ENCODE measurements at places on chromosomes 5 and 9.

GRCh38 chr5:167814828-167815227, 476.6 kb upstream of the WWC1 start:
- peak; percentile 62 for DNase-seq

DNA sequence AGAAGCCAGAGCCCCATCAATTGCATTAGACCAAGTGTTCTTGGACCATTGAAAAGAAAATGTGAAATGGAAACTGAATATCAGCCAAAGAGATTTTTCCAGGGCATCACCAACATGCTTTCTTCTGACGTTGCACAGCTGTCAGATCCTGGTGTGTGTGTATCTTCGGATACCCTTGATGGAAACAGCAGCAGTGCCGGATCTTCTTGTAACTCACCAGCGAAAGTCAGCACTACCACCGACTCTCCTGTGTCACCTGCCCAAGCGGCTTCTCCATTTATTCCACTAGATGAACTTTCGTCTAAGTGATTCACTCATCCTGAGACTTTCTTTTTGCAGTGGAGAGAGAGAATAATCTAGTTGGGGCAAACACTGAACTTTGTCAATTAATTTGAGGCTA, 75.7 kb downstream of the PIP5K1B start:
- DNase-seq, result no peak

- DNase-seq, result no peak
These were observed 8.2 kb upstream of the PAIP1 start for GRCh38 chr5:43565043-43565442.

DNA sequence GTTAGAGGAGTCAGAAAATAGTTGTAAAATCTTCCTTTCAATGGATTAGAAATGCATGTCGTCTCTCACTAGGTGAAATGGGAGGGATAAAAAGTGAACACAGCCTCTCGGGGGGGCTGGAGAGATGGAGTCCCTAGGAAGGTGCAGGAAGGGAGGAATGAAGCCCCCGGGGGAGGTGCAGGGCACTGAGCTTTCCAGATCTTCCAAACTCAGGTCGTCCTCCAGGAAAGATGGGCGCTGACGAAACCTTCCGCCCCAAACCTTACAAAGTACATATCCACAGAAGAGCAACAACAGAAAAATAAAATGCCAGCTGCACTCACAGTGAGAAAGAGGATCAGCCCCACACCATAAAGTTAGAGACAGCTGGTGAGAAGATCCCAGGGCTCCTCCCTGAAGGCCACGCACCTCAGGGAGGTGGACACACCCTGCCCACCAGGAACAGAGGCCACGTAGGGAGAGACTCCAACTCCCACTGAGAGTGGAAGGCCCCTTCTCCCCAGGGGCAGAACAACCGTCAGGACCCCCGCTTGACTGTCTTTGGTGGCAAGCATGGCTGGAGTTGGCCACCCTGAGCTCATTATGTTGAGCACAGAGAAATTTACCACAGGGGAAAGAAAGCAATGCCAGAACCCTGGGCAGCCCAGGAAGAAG, 174.3 kb downstream of the AUH start:
- no peak for DNase-seq

GRCh38 chr9:100112677-100113336, 13.8 kb downstream of the INVS start:
- DNase-seq, result no peak

GRCh38 chr9:1460143-1460769, 410.1 kb downstream of the DMRT2 start:
- DNase-seq, result no peak

GRCh38 chr9:135240871-135241311, 153.4 kb downstream of the OLFM1 start:
- no peak for DNase-seq

DNA sequence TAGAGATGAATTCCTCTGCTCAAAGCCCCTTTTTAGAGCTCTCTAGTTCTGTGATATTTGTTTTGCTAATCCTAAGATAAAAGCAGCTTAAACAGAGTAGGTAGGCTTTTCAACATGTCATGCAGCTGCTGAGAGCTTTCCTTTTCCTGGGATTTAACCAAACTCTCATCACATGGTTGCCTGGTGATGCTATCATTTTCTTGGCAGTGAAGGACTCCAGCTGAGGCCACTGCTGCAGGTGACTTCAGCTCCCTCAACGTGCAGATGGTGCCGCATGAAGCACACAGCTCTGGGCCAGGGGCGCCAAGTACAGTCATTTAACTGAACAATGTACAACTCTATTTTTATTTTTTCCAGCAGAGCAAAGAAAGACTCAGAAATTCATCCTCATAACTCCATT, 42.2 kb downstream of the SECISBP2 start:
- no peak for DNase-seq

- DNase-seq, result no peak
These were observed 48.4 kb upstream of the TUT7 start for GRCh38 chr9:86402591-86402990.

DNA sequence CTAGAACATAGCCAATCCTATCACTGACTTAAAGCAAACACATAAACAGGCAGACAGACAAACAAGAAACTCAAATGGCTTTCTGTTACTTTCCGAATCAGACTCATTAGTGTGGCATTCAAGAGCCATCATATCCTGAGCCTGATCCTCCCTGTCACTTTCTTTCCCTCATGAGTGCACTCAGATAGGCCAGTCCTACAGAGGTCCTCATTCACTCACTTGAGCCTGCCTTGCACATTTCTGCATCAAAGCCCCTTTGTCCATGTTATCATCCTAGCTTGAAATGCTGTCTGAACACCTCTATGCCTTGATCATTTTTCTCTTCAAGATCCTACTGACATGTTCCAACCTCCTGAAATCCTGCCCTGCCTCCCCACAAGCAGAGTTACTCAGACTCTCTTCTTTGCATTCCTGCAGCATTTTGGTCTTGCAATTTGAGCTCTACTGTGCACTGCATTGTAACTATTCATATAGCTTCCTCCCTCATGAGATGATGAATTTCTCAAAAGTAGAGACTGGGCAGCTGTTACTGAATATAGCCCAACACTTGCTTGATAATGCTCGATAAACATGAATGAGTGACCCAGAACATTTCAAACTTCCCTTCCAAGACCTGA, 126.9 kb downstream of the PALM2AKAP2 start:
- DNase-seq, result no peak

DNA sequence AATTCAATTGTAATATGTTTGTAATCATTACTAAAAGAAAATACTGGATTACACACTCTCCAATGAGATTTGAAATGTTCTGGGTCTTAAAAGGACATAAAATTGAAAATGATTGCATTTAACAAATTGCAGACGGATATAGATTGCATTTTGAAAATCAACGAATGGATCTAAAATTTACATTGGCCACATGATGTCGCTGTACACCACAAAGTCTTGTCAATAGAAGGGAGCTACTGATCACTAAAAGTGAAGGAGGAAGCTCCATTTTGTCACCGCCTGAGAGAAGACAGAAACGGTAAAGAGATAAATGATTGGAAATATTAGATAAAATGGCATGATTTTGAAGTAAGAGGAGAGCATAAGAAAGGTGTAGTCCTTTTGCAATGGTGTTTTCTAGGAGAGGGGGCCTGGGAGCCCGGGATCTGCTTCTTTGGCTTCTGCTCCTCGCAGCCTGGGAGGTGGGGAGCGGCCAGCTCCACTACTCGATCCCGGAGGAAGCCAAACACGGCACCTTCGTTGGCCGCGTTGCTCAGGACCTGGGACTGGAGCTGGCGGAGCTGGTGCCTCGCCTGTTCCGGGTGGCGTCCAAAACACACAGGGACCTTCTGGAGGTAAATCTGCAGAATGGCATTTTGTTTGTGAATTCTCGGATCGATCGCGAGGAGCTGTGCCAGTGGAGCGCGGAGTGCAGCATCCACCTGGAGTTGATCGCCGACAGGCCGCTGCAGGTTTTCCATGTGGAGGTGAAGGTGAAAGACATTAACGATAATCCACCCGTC, at the start of gene PCDHA1:
Gene PCDHA1, plus strand, starts transcription at position 236 of the 782 bp plus-strand sequence.
- DNase-seq, result no peak

- no peak for DNase-seq
These were observed 116.5 kb upstream of the MSX2 start for GRCh38 chr5:174607916-174608315.

DNA sequence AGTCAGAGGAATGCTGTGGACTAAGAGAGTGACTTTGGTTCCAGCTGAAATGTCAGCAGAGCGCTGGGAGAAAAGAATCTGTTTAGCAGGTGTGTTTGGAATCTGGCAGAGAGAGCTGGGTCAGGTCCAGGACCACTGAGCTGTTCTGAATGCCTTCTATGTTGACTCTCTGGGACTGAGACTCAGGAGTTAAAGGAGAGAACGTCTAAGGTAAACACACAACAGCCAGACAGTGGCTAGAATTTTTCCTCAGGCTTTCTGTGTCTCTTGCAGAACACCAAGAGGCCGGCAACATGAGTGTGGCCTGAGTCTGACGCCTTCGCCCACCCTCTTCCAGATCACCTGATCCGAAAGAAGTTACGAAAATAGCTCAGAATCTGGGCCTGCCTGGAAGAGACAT, 107.2 kb upstream of the ZNF462 start:
- DNase-seq, result no peak

GRCh38 chr5:75617736-75618352, 6.6 kb downstream of the ANKDD1B start:
- DNase-seq, result peak; percentile 63

GRCh38 chr5:140480310-140481014, 67.0 kb upstream of the EIF4EBP3 start:
- no peak for DNase-seq

DNA sequence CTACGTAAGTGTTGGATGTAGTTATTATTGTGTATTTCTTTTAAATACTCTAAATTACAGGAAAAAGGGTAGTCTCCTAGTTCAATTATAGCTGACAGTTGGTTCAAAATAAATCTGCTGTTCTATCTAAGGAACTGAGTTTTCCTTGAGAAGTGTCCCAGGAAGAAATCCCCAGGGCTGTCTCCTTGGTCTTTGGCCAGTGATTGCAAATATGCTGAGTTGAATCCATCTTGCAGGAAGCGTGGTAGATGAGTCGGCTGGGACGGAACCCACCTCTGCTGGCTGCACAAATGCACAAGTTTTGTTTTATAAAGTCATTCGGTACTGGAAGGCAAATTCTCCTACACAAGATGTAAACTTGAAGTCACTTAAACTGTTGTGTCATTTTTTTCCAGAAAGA, 30.2 kb upstream of the HOMER1 start:
- DNase-seq, result no peak

DNA sequence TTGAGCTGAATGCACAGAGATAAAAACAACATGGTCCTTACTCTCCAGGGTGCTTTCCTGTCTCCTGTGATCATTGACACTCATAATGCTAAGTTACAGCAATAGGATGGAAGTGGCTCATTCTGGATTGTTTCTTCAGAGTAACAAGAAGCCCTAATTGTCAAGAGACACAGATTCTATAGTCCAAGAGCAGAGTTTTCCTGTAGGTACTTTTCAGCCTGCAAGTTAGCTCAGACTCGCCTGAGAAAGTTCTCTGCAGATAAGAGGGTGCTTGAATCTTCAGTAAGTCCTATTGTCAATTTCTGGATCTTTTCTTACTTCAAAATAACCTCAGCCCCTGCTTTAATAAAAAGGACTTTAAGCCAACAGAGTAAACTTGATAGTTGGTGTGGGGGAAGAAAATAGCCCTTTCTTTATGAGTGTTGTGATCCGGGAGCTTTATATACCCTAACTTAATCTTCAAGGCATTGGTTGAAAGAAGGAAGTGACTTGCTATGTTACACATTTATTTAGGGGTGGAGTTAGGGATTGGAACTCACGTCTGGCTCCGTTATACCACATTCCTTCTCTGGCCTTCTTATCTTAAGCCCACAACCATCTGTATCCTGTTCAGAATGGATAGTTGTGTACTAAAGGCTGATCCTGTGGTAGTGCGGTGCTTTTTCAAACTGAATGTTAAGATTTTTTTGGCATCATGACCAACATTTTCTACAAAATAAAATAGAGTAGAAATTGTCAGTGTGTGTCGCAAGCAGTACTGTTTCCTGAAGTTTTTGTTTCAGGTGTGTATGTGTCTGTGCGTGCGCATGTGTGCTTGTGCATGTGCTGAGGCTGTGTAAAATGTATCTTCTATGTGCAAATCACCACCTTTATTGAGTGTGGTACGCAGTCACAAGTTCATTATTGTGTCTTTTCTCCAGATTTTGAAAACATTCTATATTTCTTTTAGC, 173.9 kb downstream of the WDR70 start:
- peak; percentile 17 for DNase-seq

DNA sequence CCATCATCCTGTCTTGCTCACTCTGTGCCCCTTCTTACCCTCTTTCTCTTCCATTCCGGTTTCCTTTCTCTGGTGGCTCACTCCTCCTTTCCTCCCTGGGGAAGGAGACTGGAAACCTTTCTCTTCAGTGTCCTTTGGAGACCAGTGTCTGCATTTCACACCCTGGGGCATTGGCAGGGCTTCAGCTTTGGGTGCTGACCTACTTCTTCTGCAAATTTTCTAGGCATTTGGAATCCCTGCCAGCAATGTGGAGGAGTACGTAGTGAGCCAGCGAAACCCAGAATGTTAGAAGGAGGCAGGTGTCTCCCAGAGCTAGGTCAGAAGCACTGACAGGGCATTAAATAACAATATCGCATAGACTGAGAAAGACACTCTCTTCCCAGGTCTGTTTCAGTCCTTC, 122.2 kb downstream of the SLC28A3 start:
- no peak for DNase-seq

DNA sequence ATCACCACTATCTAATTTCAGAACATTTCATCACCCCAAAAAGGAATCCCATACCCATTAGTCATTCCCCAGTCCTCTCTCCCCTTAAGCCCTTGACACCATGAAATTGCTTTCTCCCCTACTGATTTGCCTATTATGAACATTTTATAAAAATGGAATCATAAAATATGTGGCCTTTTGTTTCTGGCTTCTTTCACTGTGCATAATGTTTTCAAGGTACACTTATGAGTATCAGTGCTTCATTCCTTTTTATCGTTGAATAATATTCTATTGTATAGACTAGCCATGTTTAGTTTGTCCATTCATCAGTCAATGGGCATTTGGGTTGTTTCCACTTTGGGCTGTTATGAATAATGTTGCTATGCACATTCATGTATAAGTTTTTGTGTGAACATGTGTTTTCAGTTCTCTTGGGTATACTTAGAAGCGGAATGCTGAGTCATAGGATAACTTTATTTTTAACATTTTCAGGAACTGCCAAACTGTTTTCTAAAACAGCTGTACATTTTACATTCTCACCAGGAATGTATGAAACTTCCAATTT, 40.4 kb upstream of the FGF1 start:
- peak; percentile 42 for DNase-seq

DNA sequence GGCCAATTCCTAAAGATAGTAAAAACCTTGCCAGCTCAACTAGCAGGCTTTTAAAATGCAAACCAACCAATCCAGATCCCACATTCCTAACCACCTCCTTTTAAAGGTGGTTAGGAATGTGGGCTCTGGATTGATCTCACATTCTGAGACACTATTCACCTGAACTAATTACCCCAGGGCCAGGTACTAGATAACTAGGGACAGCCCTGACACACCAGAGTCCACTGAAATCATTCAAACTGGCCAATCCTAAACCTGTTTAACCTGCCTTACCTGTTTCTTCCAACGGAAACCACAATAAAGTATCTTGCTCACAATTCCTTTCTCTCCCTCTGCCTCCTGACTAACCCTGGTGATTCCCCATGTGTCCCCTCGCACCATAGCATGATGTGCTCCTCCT, 168.3 kb upstream of the DMAC1 start:
- DNase-seq, result no peak
